ENCODE measurements at places on chromosomes 13 and 19.

DNA sequence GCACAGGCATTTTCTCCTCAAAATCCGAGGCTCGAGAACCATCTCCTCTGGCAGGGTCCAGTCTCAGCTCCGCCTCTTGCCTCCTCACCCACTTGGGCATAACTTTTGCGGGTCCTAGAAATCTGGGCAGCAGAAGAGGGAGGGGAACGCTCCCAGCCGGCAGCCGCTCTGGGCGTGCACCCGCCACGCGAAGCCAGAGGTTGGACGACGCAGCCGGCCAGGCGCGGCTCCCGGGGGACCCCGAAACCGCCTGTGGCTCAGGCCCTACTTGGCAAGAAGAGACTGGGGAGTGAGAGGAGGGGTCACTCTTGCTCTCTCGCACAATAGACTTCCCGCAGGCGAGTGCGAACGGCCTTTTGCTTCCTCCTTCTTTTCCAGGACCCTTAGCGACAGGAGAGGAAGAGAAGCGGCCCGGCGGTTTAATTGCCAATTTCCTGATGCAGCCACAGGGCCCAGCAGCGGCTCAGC lies 6.0 kb upstream of the SOX1 start:
- peaks cover 5% of the 10 kb centered on the region for H3K4me1 ChIP-seq
- no peaks in the 10 kb centered on the region for H3K36me3 ChIP-seq
- no peak for DNase-seq
- no peak overlapping the region for H3K27ac ChIP-seq
- H3K27me3 ChIP-seq: peaks cover 82% of the 10 kb centered on the region

- no peak overlapping the region for H3K4me3 ChIP-seq
- H3K36me3 ChIP-seq: no peaks in the 10 kb centered on the region
- DNase-seq: no peak
- H3K27ac ChIP-seq: no peak overlapping the region
- H3K4me1 ChIP-seq: peaks cover 2% of the 10 kb centered on the region
- H3K27me3 ChIP-seq: no peaks in the 10 kb centered on the region
Measured at GRCh38 chr13:30545320-30545719, 72.4 kb upstream of the USPL1 start.

DNA sequence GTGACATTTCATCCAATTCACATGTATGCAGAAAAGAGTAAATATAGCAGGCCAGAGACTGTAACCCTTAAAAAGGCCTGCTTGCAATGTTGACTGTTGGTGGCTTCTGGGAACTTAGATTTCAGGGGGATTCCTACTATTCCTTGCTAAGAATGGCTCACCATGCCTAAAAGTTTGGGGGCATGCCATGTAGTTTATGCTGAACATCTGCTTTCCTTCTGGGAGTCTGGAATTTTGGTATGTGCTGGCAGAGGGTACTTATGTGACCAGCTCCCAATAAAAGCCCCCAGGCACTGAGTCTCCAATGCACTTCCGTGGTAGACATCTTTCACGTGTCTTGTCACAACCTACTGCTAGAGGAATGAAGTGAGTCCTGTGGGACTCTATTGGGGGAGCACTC lies 88.4 kb upstream of the PCDH8 start:
- no peaks in the 10 kb centered on the region for H3K4me1 ChIP-seq
- no peaks in the 10 kb centered on the region for H3K36me3 ChIP-seq
- H3K27ac ChIP-seq: no peak overlapping the region
- H3K4me3 ChIP-seq: no peak overlapping the region

DNA sequence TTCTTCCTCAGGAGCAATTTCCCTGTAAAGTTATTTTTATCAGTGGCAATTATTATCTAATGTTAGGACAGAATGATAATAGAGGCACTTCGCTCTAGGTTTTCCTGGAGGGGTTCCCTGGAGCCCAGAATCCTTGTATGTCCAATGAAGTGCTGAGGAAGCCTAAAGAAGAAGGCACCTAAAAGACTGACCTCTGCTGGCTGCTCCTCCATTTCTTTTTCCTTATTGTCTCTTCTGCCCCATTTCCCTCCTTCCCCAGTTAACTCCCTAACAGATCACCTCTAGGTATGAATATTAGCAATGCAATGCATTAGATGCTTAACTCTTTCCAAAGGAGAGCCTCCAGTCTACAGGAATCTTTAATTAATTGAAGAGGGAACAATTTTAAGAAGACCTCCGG lies 985.4 kb downstream of the DIAPH3 start:
- H3K4me1 ChIP-seq: no peaks in the 10 kb centered on the region
- DNase-seq: no peak
- no peaks in the 10 kb centered on the region for H3K36me3 ChIP-seq
- no peaks in the 10 kb centered on the region for H3K27me3 ChIP-seq
- no peak overlapping the region for H3K4me3 ChIP-seq

DNA sequence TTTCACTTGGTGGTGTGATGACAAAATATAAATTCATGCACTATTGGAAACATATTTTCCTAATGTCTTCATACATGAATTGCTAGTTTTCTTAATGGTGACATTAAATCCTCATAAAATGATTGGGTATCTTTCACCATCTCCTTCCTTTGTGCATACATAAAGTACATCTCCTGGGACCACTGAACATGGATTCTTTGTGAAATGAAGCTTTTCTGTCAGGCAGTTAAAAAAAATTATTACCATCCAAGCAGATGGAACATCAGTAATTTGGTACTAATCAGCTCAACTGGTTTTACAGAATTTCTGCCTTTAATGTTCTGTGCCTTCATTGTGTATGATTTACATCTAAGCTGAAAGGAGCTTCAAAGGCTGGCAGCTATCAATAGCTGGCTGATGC lies 891.7 kb upstream of the SLC10A2 start:
- H3K4me1 ChIP-seq: no peaks in the 10 kb centered on the region
- no peak overlapping the region for H3K27ac ChIP-seq
- H3K36me3 ChIP-seq: no peaks in the 10 kb centered on the region
- no peaks in the 10 kb centered on the region for H3K27me3 ChIP-seq
- no peak for DNase-seq

DNA sequence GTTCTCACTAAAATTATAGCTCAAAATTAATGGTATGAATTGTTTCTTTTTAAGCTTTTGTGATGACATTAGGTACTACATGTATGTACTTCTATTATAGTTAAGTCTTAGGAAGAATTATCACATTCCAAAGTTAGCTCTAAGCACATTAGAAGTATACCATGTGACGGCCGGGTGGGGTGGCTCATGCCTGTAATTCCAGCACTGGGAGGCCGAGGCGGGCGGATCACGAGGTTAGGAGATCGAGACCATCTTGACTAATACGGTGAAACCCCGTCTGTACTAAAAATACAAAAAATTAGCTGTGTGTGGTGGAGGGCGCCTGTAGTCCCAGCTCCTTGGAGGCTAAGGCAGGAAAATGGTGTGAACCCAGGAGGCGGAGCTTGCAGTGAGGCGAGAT lies 1265.1 kb upstream of the SPRY2 start:
- H3K27me3 ChIP-seq: no peaks in the 10 kb centered on the region
- H3K36me3 ChIP-seq: no peaks in the 10 kb centered on the region
- H3K4me1 ChIP-seq: no peaks in the 10 kb centered on the region
- DNase-seq: no peak
- no peak overlapping the region for H3K4me3 ChIP-seq
- H3K27ac ChIP-seq: no peak overlapping the region

GRCh38 chr13:32955881-32956594 lies 60.2 kb upstream of the KL start:
- H3K36me3 ChIP-seq: no peaks in the 10 kb centered on the region
- H3K4me3 ChIP-seq: no peak overlapping the region
- H3K27me3 ChIP-seq: no peaks in the 10 kb centered on the region
- H3K4me1 ChIP-seq: no peaks in the 10 kb centered on the region

Data from activated CD8-positive, alpha-beta T cell treated with anti-CD3 and anti-CD28 coated beads for 36 hours (primary cell).